ENCODE measurements at places on chromosomes 6 and 20.

- DNase-seq = no peak
Measured at GRCh38 chr20:326645-327185, 1.4 kb downstream of the SOX12 start.

DNA sequence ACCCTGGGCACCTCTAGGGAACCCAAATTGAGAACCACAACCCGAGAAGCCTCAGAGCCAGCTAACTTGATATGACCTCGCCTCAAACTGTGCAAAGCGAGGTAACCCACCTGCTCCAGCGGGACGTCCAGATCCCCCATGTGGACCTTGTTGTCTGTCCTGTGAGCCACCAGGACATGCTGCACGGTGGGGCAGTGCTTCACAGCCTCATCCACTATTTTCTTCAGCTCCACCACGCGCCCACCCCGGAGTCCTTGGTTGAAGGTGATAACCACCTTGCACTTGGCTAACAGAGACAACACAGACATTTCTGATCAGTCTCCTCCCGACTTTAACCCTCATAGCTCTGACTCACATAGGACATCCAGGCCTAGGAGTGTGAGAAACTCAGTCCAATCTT lies 30.8 kb upstream of the APMAP start:
- no peak for DNase-seq

DNA sequence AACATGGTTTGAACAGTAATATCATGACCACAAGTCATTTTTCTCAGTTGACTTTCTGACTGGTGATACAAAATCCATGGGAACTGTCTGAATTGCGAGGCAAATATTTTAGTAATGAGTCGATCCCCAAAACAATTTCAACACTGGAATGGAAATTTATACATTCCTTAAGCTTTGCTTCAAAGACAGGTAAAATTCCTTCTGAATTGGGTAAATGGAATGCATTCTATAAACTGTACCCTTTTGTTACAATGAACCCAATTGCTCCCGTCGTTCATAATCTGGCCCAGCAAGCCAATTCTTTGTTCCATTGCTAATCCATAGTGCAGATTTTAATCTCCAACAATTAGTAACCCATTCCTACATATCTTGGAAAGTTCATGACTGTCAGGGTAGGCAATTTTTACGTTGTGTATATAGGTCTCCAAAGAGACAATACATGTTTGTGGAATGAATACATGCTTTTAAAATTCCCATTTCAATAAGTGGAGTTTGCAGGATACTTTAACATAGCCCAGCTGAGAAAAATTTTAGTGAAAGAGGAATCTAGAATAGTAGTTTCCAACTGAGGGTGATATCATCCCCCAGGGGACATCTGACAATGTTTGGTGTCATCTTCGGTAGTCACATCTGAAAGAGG lies 32.7 kb downstream of the CYP24A1 start:
- DNase-seq = no peak

DNA sequence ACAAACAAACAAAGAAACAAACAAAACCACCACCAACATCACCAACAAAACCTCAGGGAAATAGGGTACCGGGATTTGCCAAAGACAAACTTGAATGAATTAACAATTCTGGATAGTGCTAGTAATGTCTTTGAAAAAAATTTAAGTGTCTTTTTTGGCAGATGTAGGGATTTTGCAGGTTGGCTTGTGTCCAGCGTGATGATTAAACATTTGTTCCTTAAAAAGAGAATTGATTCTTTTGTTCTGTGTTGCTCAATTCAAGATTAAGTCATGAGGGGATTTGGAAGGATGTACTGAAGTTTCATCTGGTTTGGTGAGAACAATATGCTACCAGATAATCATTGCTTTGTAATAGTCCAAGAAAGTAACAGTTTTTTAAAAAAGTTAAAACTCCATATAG lies 125.1 kb upstream of the HS3ST5 start:
- DNase-seq = no peak

GRCh38 chr6:147037881-147038280 lies 166.3 kb upstream of the STXBP5 start:
- DNase-seq = no peak

DNA sequence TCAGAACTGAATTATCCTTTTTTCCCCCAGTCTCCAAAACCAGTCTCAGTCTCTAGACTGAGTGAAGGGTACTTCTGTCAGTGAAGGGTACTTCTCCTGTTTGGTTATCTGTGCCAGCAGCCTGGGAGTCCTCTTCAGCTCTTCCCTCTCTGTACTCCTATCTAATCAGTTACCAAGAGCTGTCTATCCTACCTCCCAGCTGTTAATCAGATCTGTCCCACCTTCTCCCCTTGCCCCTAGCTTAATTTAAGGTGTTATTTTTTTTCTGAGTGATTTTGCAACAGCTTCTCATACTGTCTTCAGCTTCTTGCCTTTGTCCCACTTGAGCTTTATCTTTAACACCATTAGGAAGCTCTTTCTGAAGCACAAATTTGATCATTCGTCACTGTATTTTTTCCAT lies 491.9 kb upstream of the SOX4 start:
- DNase-seq = no peak

DNA sequence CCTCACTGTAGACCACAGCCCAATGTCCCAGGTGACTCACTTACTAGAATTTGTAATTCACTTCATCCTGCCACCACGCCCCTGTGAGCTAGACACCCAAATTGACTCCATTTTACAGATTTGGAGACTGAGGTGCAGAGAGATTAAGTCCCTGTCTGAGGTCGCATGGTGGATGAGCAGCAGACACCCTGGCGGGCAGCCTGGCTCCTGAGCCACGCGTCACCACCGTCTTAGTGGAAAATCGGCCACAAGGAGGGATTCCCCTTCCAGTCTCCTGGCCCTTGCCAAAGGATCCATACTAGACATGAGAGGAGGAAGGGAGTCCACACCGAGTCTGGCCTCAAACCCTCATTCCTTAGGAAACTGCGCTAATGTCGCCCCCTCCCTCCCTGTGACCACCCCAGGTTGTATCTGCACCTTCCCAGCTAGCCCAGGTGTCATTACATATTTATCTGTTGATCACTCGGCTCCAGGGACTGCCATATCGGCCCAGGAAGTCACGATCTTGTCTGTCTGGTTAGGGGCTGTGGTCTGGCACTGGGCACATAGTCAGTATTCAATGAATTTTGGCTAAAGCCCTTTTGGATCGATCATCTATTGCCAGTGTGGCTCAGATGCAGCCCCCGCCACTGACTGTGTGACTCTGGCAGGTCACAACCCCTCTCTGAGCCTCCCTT lies 25.7 kb upstream of the PTGIS start:
- DNase-seq = no peak

GRCh38 chr6:122322824-122323223 lies 76.6 kb upstream of the HSF2 start:
- DNase-seq = no peak

GRCh38 chr6:94953867-94954631 lies 623.3 kb upstream of the MANEA start:
- DNase-seq = no peak

DNA sequence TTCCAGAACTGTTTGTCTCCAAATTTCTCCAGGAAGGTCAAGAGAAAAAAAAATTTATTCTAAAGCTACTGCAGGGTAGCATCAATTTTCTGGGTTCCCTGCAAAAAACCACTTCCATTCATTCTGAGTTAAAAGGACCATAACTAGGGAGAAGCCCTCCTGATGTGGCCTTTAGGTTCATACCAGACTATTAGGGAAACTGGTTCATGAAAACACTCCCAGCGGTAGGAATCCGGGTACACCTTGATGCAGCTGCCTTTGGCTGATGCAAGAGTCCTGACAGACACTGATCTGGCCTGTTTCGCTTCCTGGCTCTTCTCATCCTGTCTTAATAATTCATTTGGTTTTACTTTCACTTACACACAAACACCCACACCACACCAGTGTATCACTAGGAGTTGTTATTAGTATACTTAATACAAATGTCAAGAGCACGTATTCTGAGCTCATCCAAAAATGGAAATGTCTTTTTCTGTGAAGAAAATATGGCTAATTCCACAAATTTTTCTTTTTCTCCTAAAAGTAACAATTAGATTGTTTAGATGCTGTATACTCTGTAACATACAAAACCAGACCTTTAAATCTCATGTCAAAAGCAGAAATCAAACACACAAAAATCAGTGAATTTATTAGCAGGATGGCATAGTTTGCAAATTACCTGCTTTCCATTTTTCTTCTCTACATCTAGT lies 38.4 kb upstream of the ARHGAP18 start:
- DNase-seq = no peak

Data from smooth muscle cell of the brain vasculature (primary cell).